ENCODE measurements at places on chromosomes 2 and 18.

GRCh38 chr18:68114989-68115388 is 598.5 kb upstream of the DSEL start:
- DNase-seq = no peak

GRCh38 chr2:129129087-129129486 is 810.4 kb upstream of the HS6ST1 start:
- no peak for DNase-seq

DNA sequence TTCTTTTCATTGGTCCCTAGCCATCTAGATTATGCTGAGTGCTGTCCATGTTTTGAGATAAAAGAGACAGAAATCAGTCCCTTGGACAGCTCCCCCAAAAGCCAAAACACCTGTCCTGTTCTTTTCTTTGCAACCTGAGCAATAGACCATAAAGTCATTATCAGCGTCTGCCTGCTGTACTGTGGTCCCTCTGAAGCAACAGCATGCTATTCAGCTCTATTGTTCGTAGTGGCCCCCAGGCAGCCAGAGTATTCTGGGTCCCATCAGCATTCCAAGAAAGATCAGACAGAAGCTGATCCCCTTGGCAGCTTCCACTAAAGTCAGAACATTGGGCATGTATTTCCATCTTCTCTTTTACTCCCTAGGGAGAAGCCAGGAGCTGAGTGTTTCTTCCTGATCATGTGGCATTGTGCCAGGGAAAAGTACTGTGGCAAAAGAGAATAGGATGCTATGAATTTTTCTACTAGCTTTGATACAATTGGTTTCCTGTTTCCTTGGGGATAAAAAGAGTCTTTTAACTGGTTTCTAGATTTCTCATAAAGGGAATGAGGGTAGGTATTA is 33.6 kb upstream of the ZSWIM2 start:
- DNase-seq = no peak

DNA sequence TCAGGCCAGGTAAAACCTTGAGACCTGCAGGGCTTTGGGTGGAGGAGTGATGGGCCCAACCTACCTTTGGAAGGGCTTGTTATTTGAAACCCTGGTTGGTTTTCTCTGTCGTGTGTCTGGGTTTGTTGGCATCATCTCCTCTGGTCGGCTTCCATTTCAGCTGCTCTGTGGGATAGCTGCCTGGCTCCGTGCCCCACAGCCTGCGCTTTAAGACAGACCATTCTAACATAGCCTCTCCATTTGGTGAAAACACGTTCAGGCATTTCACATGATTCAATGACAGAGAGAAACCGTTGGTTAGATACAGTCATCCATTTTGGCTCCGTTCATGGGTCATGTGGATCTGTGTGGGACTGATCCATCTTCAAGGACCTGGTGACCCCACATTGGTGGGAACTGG is 37.0 kb upstream of the LYPD6B start:
- no peak for DNase-seq

DNA sequence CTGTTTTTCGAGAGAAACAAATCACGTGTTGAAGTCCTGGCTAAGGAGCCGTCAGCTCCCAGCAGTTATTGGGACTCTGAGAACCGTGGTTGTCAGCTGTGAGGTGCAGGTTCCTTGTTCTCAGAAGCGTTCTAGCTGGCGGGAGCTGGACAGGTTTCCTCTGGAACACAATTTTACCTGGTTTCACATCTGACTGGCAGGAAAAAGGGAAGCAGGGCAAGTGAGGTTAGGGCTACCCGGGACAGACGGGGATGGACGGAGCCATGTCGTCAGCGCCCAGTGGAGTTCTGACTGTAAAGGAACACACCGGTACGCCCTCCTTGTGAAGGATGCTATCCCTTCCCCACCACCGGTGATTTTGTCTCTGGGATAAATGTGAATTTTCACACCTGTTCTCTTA is 26.1 kb downstream of the ITGB1BP1 start:
- no peak for DNase-seq

DNA sequence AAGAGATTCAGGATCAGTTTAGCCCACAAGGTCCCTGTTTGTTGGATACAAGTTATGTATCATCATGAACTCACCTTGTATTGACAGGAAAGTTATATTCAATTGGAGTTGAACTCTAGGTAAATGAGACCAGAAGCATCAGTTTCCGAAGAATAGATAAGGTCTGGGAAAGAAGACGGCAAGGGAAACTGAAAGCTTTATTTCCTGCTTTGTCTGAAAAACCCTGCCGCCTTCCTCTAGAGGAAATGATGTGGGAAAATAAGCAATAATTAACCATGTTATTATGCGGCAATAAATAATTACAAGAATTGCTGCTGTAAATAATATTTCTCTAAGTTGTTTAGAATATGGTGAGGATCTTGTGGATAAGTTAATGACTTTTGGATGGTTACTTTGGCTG is 32.0 kb downstream of the LPIN1 start:
- no peak for DNase-seq

DNA sequence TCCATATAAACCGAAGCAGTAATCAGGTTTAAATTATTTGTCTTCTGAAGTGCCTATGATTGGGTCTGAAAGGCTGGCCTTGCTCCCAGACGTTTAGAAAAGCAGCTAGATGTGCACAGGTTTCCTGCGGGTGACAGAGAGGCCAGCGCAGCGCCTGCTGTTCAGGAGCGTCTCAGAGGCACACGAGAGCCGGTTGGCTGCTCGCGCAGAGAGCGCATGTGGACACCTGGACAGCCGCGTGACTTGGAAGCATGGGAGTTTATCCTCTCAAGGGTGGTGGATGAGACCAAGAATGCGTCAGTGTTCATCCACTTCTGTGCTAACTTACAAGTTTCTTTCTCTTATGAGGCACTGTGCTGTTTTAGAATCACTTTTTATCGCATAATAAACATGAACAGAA is 303.7 kb downstream of the PTGR3 start:
- no peak for DNase-seq

- DNase-seq = no peak
Measured at GRCh38 chr2:241228860-241229516, 40.5 kb downstream of the ANO7 start.

DNA sequence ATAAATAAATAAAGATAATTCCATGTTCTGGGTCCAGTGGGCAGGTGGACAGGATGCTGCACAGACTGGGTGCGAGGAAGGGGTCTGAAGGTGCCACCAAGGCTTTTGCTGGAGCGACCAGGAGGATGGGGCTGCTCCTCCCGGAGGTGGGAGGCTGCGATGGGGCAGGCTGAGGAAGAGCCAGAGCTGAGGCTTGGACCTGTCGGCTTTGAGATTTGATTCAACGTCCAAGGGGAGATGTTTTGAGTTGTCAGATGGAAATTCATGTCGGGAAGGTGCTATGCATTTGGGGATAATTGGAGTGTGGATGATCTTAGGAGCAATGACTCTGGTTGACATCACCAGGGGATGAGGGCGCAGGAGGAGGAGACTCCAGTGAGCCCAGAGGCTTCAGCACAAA is 11.7 kb downstream of the ALLC start:
- DNase-seq = no peak

GRCh38 chr2:97718051-97718882 is 4.9 kb downstream of the ZAP70 start:
- DNase-seq = peak; percentile 60

DNA sequence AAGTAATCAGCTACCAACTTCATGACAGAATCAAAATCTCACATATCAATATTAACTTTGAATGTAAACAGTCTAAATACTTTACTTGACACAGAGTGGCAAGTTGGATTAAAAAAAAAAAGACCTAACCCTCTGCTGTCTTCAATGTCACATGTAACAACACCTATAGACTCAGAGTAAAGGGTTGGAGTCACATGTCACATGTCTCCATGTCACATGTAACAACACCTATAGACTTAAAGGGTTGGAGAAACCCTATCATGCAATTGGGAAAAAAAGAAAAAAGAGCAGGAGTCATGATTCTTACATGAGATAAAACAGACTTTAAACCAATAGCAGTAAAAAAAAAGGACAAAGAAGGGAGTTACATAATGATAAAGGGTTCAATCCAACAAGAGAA is 665.3 kb upstream of the LRRTM1 start:
- DNase-seq = no peak

- DNase-seq = no peak
Measured at GRCh38 chr2:229340086-229340760, 69.1 kb upstream of the PID1 start.

DNA sequence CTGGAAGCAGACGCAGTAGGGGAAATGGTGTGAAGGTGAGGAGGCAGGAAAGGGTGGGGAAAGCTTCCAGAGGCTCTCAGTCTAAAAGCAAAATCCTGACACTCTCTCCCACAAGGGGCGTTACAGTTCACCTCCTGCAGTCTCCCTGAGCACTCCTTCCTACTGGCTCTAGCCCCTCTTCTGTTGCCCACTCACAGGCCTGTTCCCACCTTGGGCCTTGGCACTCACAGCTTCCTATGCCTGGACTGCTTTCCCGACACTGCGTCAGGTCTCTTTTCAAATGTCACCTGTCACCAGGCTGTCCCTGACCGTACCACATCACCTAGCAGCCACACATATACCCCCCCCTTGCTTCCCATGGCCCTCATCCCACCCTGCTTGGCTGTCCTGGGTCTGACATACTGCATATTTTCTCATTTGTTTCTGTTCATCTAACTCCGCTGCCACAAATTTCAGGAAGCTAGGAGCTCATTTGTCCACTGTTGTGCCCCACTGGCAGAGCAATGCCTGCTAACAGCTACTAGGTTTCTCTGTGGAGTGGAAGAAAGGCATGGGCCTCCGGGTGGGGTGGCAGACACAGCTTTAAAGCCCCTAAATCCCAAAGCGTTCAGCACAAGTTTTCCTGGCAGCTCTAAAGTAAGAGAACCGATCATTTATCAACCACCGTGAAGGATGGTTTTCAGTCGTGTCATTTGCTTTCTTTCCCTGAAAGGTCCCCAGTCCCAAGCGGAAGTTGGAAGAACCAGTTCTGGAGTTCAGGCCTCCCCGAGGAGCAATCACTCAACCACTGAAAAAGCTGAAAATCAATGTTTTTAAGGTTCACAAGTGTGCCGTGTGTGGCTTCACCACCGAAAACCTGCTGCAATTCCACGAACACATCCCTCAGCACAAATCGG is 118.8 kb downstream of the ZNF532 start:
- no peak for DNase-seq

DNA sequence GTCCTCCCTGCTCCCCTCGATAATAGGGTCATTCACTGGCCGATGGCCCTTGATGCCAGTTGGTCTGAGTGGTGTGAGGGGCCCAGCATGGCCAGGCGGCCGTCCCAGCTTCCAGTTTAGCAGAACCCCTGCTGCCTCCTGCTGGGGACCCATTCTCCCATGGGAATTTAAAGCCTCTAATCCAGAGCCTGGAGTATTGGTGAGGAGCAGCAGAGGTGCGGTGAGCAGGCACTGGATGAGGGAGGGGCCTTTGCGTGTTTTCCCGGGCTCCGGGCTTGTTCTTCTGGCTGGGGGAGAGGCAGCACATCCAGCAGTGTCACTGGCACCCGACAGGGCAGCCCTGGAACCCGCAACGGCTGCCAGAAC is 17.4 kb downstream of the KCNIP3 start:
- DNase-seq = no peak

GRCh38 chr2:113716291-113716690 is 40.2 kb downstream of the SLC35F5 start:
- no peak for DNase-seq

DNA sequence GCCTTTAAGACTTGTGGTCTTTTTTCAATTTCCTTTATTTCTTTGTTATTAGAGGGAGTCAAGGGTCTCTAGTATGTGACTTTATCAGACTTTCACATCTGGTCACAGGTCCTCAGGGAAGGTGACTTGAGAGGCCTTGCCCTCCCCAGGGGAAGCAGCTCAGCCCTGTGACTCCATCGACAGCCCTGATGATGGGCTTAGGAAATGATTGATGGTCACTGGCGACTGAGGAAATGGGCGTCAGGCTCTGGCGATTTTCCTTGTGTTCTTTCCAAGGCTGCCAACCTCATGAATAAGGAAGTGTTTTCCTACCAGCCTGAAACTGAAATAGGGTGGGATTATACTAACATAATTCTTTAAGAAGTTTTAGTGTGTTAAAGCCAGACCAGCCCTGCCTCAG is 21.1 kb downstream of the SERPINE2 start:
- no peak for DNase-seq

GRCh38 chr18:77346208-77346810 is 96.7 kb downstream of the GALR1 start:
- no peak for DNase-seq

- DNase-seq = no peak
Measured at GRCh38 chr2:169716938-169717690, 16.5 kb upstream of the KLHL23 start.

- no peak for DNase-seq
Measured at GRCh38 chr2:8162552-8162951, 519.3 kb upstream of the ID2 start.

- no peak for DNase-seq
Measured at GRCh38 chr18:40555914-40556313, 1399.1 kb upstream of the PIK3C3 start.

GRCh38 chr2:97763176-97763845 is 49.9 kb downstream of the ZAP70 start:
- DNase-seq = no peak

DNA sequence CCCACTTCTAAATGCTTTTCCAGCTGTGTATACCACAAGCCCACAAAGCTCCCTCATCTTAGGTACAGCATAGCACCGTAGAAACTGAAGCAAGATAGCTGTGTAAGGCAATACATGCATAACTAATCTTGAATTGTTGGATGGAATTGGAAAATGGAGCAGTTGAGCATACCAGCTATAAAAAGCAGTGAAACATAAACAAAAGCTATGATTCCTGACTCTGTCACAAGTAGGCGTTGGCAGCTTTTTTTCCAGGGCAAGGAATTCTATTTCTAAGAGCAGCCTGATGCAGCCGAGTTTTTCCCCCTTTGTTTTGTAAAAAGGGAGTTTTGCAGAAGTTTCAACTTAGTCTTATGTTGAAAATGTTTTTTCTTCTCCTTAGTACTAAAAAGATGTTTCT is 32.4 kb downstream of the MOGAT1 start:
- no peak for DNase-seq

DNA sequence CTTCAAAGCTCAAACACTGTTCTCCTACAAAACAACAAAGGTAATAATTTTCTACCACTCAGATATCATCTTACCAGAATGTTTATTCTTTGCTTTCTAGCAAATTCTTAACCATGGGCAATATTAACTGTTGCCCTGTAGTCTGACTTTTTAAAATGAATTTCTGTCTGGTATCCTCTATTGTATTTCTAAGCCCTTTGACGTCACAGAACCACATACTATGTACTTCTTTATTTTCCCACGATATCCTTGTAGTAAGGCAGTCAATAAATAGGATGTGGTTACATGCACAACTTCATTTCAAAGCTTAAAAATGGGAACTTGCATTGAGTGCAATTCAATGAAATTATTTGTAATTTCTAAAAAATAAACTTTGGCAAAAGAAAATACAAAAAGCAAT is 58.7 kb downstream of the THADA start:
- no peak for DNase-seq

- no peak for DNase-seq
Measured at GRCh38 chr2:21131861-21132260, 8.1 kb downstream of the TDRD15 start.

DNA sequence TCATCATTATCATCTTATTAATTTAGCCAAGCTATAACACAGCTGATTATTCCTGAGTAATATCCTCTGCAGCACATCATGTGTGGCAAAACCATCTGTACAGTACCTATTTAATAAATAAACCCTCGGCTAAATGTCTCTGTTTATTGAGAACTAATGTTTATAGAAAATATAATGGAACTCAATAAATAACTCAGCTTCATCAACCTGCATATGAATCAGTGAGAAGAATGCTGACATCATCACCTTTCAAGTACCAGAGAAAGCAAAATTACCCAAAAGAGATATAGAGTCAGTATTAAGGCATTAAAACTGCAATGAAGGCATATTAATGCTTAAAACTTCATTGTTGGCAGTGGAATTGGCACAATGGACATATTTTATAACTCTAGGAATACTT is 558.3 kb downstream of the PLCL1 start:
- no peak for DNase-seq

GRCh38 chr2:222468346-222468745 is 44.0 kb downstream of the SGPP2 start:
- DNase-seq = no peak

Data from stimulated activated CD4-positive, alpha-beta T cell treated with anti-CD3 and anti-CD28 coated beads, Interleukin-2, amount 100 ng/mL, for 4 hours (primary cell).